Tibial artery (tissue), 4 donors: ENCODE measurements at places on chromosomes 2 and 18.

- peaks cover 16% of the 10 kb centered on the region for H3K36me3 ChIP-seq
- DNase-seq, result peak; percentile 62
- H3K4me1 ChIP-seq, result peaks cover 2% of the 10 kb centered on the region
- H3K27me3 ChIP-seq, result no peaks in the 10 kb centered on the region
- no peak overlapping the region for H3K27ac ChIP-seq
Measured at GRCh38 chr18:79479761-79480161, 84.0 kb downstream of the NFATC1 start.

DNA sequence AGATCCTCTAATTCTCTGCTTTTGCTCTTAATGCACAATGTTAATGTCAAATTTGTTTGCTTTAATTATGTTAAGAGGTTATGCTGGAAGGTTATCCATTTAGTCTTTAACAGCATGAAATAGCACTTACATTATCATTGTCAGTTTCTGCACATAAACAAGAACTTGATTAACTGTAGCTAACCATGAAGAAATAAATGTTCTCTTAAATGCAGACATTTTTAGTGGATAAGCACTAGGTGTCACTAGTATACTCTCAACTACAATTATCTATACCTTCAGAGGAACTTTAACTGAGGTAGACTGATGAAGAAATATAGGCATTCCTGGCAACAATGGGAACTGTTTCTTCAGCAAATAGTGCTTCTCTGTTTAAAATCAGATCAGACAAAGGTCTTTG is 178.8 kb upstream of the CHST9 start:
- H3K4me1 ChIP-seq, result no peaks in the 10 kb centered on the region
- H3K27me3 ChIP-seq, result no peaks in the 10 kb centered on the region
- no peak overlapping the region for H3K4me3 ChIP-seq

- no peak overlapping the region for H3K4me3 ChIP-seq
- peaks cover 3% of the 10 kb centered on the region for H3K4me1 ChIP-seq
- H3K27me3 ChIP-seq, result no peaks in the 10 kb centered on the region
- DNase-seq, result no peak
- H3K36me3 ChIP-seq, result no peaks in the 10 kb centered on the region
- no peak overlapping the region for H3K27ac ChIP-seq
Measured at GRCh38 chr2:70523996-70524965, 29.3 kb downstream of the TGFA start.

DNA sequence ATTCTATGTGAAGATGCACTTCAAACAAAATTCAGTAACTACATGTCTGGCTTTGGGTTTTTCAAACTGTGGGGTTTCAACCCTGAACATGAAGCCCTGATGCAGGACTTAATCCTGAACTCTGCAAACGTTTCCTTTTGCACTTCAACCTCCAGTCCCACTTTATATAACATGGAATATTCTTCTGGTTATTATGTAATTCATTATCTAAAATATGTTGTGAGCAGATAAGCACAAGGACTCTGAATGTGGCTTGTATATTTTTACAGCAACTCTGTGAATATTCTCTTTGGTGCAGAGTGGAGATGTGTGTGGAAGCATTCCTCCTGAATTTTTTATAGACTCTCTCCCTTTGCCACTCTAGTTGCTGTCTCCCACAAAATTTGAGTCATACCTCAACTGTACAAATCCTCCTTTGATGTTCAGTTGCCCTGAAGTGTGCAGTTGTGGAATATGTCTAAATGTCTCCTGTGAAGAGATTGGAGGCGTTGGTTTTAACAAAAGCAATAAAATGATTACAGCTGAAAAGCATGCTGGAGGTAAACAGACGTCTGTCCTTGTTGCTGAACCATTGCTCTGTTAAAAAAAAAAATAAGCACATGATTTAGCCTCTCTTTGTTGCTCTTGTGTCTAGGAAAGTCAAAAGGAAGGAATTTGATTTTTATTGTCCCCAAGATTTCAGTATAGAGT is 205.1 kb upstream of the NRP2 start:
- no peak overlapping the region for H3K27ac ChIP-seq
- no peak for DNase-seq
- H3K4me3 ChIP-seq, result no peak overlapping the region
- no peaks in the 10 kb centered on the region for H3K4me1 ChIP-seq

GRCh38 chr2:241218131-241219029 is 29.9 kb downstream of the ANO7 start:
- peak overlapping the region; percentile 64 for H3K4me3 ChIP-seq
- no peaks in the 10 kb centered on the region for H3K36me3 ChIP-seq
- H3K4me1 ChIP-seq, result peaks cover 16% of the 10 kb centered on the region
- no peaks in the 10 kb centered on the region for H3K27me3 ChIP-seq
- no peak overlapping the region for H3K27ac ChIP-seq

- H3K4me1 ChIP-seq, result no peaks in the 10 kb centered on the region
- DNase-seq, result no peak
- H3K36me3 ChIP-seq, result no peaks in the 10 kb centered on the region
- no peaks in the 10 kb centered on the region for H3K27me3 ChIP-seq
Measured at GRCh38 chr2:184890311-184890710, 292.0 kb downstream of the ZNF804A start.

GRCh38 chr2:128868686-128869551 is 550.3 kb upstream of the HS6ST1 start:
- peaks cover 3% of the 10 kb centered on the region for H3K27me3 ChIP-seq
- DNase-seq, result no peak
- no peaks in the 10 kb centered on the region for H3K36me3 ChIP-seq
- no peaks in the 10 kb centered on the region for H3K4me1 ChIP-seq
- no peak overlapping the region for H3K27ac ChIP-seq

- no peak for DNase-seq
- no peak overlapping the region for H3K27ac ChIP-seq
- peaks cover 51% of the 10 kb centered on the region for H3K4me1 ChIP-seq
- H3K27me3 ChIP-seq, result no peaks in the 10 kb centered on the region
- H3K4me3 ChIP-seq, result no peak overlapping the region
Measured at GRCh38 chr2:105760639-105761337, 16.1 kb downstream of the NCK2 start.

GRCh38 chr2:149040451-149040850 is 2.0 kb downstream of the LYPD6B start:
- peaks cover 9% of the 10 kb centered on the region for H3K4me1 ChIP-seq
- no peak overlapping the region for H3K4me3 ChIP-seq
- no peak overlapping the region for H3K27ac ChIP-seq
- no peaks in the 10 kb centered on the region for H3K27me3 ChIP-seq
- DNase-seq, result no peak

DNA sequence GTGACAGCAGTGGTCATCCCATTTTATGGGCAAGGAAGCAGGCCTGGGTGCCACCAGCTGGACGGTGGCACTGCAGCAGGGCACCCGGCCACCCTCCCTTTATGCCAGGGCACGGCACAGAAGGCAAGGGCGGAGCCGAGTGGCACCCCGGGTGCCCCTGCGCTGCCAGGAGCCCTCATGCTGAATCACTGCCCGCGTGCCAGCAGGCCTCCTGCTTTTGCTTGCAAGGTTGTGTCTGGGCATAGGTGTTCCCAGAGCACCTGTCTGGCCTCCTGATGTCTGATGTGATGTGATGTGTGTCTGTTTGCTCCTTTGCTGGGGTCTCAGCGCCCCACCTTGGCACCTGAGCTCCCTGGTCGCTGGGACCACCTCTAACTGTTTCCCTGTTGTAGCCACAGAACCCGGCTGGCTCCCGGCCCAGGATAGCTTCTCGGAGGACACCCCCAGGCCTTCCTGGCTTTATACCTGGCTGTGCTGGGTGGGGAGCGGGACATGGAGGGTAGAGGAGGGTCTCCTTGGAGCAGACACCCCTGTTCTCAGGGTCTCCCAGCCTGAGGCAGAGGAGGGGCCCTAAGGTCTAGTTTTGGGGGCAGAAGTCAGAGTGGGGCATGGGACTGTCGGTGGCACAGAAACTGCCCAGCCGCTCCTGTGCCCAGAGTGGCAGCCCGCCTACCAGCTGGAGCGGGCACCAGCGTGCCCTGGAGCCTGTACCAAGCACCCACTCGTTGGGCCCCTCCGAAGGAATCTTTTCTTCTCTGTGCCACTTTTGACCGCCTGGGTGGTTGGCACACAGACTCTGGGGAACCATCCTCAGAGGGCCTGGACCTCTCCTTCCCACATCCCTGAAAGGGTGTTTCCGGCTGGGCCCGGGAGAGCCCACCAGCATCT is 3.6 kb downstream of the GPC1 start:
- H3K4me1 ChIP-seq, result peaks cover 10% of the 10 kb centered on the region
- no peaks in the 10 kb centered on the region for H3K36me3 ChIP-seq
- peak; percentile 68 for DNase-seq

- no peak for DNase-seq
- no peaks in the 10 kb centered on the region for H3K4me1 ChIP-seq
- H3K36me3 ChIP-seq, result no peaks in the 10 kb centered on the region
Measured at GRCh38 chr2:219851801-219852481, 224.5 kb downstream of the SLC4A3 start.

- no peaks in the 10 kb centered on the region for H3K36me3 ChIP-seq
- H3K4me1 ChIP-seq, result peaks cover 28% of the 10 kb centered on the region
- H3K4me3 ChIP-seq, result no peak overlapping the region
- no peak overlapping the region for H3K27ac ChIP-seq
- no peak for DNase-seq
Measured at GRCh38 chr18:21071071-21071470, 40.5 kb downstream of the ROCK1 start.

DNA sequence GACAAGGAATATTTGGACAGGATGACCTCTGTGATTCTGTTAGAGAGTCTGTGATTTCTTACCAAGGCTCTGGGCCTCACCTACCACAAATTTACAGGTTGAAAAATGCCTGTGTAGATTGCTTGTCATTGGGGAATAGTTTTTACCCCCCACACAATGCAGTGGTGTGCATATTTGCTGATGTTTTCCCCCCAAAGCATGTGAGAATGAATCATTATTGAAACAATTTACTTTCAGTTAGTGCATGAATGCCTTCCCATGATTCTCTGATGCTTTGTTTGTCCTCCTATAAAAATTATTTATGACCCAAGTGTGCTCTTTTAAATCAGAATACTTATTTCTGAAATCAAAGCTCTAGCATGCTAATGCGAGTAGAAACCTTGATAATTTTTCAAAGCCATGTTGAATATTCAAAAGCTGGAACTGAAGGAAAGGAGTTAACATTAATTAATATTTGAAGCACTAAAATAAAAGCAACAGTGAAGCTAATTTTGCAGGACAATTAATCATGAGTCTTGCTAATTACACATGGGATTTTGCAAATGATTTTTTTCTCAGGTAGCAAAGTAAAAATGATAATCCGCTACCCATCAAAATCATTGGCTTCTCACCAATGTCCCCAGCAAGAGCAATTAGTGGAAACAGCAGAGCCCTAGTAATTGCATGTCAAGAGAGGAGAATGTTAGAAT is 361.2 kb upstream of the HNRNPA3 start:
- DNase-seq, result no peak
- no peaks in the 10 kb centered on the region for H3K36me3 ChIP-seq
- H3K27ac ChIP-seq, result no peak overlapping the region
- H3K27me3 ChIP-seq, result no peaks in the 10 kb centered on the region
- no peaks in the 10 kb centered on the region for H3K4me1 ChIP-seq

DNA sequence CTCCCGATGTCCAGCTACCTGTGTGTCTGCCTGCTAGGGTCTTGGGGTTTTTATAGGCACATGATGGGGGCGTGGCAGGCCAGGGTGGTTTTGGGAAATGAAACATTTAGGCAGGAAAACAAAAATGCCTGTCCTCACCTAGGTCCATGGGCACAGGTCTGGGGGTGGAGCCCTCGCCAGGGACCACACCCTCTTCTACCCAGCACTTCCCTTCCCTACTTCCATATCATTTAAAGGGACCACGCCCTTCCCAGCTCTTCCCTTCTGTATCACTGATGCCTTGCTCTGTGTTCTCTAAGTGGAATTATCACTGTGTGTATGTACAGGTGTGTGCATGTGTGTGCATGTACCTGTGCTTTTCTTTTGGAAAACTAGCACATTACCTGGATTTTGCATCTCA is 6.3 kb downstream of the UGT1A1 start:
- no peaks in the 10 kb centered on the region for H3K27me3 ChIP-seq
- no peaks in the 10 kb centered on the region for H3K4me1 ChIP-seq
- H3K4me3 ChIP-seq, result no peak overlapping the region

- H3K27ac ChIP-seq, result peak overlapping the region; percentile 86
- peak overlapping the region; percentile 63 for H3K4me3 ChIP-seq
- H3K36me3 ChIP-seq, result no peaks in the 10 kb centered on the region
- H3K27me3 ChIP-seq, result no peaks in the 10 kb centered on the region
- no peak for DNase-seq
Measured at GRCh38 chr2:96336104-96336775, 674 bp downstream of the NCAPH start.

DNA sequence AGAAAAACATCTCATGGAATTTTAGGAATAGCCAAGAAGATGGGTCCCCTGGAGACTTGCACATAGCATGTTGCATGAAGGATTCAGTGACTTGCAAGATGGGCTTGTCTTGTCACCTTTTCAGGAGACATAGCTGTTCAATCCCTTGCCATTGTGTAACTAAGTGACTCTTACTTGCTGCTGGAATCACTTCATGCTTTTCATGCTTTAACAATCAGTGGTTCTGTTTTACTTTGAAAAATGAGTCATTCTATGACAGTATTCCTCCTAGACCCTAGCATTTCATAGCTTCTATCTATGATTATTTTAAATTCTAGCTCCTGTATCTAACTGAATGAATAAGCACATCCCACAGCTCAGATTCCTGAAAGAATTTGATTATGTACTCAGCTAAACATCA is 2.8 kb downstream of the KYNU start:
- H3K4me1 ChIP-seq, result no peaks in the 10 kb centered on the region
- no peaks in the 10 kb centered on the region for H3K27me3 ChIP-seq
- H3K36me3 ChIP-seq, result no peaks in the 10 kb centered on the region
- no peak overlapping the region for H3K4me3 ChIP-seq
- no peak for DNase-seq

- H3K27ac ChIP-seq, result no peak overlapping the region
- no peaks in the 10 kb centered on the region for H3K4me1 ChIP-seq
- H3K4me3 ChIP-seq, result no peak overlapping the region
- no peaks in the 10 kb centered on the region for H3K27me3 ChIP-seq
- H3K36me3 ChIP-seq, result no peaks in the 10 kb centered on the region
Measured at GRCh38 chr2:239201884-239202283, 198.9 kb downstream of the HDAC4 start.

GRCh38 chr2:174985614-174986013 is 19.6 kb downstream of the CHN1 start:
- no peak overlapping the region for H3K27ac ChIP-seq
- H3K4me1 ChIP-seq, result peaks cover 4% of the 10 kb centered on the region
- no peaks in the 10 kb centered on the region for H3K36me3 ChIP-seq
- no peaks in the 10 kb centered on the region for H3K27me3 ChIP-seq
- no peak for DNase-seq

- peaks cover 88% of the 10 kb centered on the region for H3K36me3 ChIP-seq
- H3K4me1 ChIP-seq, result no peaks in the 10 kb centered on the region
- H3K4me3 ChIP-seq, result no peak overlapping the region
- H3K27ac ChIP-seq, result no peak overlapping the region
Measured at GRCh38 chr2:230505162-230505561, 89.2 kb downstream of the SP100 start.

- no peaks in the 10 kb centered on the region for H3K36me3 ChIP-seq
- no peak overlapping the region for H3K27ac ChIP-seq
- H3K4me3 ChIP-seq, result no peak overlapping the region
- no peak for DNase-seq
- H3K4me1 ChIP-seq, result no peaks in the 10 kb centered on the region
Measured at GRCh38 chr2:68591225-68591624, 52.2 kb upstream of the PROKR1 start.
